ENCODE measurements at places on chromosomes 6 and 20.

DNA sequence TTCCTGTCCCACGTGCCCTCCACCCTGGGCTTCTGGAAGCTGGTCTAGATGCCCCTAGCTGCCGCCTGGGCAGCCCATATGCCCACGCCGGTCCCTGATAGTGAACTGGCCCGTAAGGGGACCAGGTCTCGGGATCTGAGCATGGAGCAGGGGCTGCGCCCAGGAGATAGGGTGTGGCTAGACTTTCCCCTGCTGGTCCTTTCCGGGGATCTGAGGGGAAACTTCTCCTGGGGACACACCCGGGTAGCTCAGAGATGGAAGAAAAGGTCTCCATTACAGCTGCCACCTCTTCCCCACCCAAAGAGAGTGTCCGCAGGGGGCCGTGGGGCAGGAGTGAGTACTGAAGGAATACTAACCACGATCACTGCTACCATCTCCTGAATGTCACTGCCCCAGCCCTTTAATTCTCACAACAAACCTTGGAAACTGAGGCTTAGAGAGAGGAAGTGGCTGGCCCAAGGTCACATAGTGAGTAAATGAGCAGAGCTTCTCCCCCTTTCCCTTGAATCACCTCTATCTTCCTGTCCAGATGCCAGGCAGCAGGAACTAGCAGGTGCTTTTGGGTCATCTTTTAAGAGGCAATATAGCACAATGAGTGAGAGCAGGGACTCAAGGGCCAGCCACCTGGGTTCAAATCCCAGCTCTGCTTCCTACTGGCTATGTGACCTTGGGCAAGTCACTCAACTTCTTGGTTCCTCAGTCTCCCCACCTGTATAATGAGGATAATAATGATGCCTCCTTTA, 11.8 kb upstream of the CCN5 start:
- no peak for DNase-seq

DNA sequence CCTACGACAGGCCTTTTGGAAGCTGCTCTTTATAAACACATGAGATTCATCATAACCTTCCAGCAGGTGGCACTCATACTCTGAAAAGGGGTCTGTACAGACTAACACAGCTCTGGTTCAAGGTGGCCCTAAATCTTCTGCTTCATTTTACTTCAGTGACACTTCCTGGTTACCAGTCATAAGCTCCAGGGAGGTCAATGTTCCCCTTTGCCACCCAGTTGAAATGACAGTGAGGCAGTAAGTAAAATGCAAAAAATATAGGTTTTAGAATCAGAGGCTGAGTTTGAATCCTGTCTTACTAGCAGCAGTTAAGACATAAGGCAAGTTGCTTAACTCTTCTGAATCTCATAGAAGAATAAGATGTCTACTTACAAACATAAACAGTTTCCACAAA, 132.8 kb downstream of the CDK19 start:
- peak; percentile 89 for DNase-seq

DNA sequence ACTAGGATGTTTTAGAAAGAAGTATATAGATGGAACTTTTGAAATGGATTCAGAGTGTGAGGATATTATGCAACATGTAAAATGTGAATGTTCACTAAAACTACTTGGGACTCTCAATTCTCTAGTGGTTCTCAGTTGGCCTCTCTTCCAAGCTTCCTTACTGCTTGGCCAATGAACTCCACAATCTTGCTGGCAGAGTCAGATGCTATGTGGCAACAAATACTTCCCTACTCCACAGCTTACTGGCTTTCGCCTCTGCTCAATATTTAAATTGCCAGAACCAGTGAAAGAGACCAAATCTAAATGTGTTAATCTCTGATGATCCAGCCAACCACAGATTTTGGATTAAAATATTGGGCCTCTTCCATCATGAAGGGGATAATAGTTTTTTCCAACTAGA, 138.4 kb downstream of the HTR1B start:
- no peak for DNase-seq

GRCh38 chr6:17393892-17394631, 667 bp downstream of the CAP2 start:
- DNase-seq, result peak; percentile 81

DNA sequence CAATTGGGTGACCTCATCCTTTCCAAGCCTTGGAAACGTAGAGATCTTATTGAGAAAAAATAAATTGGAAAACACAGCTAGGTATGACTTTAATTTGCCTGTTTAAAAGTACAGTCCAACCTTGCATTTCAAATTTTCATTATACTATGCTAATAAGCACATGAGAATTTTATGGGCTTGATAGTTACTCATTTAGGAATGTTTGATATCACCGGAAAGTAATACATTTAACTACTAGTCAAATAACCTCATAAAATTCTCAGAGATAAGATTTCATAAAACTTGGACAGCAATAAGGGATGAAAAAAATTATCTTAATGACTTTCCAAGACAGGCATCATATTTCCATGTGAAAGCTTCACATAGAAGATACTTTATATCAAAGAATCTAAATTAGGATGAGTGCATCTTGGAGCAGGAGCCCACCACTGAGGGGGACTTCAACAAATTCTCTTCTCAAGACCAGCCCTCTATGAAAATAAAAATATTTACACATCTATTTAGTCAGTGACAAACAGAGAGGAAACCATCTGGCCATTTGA, 236.3 kb downstream of the EPHA7 start:
- no peak for DNase-seq

GRCh38 chr6:11665604-11666326, 112.8 kb downstream of the ADTRP start:
- DNase-seq, result no peak

DNA sequence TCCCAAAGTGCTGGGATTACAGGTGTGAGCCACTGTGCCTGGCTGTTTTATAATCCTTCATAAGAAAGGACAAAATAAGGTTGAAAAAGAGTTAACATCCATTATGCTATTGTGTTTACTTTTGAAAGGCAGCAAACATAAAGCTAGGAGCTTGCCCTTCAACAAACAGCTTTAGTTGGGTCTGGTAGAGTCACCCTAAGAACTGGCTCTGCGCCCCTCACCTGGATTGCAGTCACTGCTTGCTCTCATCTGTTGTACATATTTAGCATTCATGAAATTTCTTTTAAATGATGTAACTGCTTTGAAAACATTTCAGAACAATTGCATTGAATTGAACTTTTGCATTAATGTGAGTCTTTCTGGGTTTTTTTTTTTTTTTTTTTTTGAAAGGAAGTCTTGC, 38.9 kb downstream of the JARID2 start:
- DNase-seq, result no peak

DNA sequence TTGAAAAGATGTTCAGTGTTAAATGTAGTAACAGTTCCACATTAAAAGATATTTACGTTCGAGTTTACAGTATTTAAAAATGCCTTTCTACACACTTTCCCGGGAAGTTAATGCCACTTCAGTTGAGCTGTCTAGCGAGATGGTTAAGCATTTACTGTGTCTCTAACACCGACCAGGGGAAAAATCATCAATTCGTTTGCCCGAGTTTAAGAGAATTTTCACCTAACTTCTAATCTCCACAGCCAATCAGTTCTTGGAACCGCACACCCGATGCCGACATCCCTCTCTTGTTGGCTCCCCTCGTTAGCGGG, 58.2 kb downstream of the FAM217A start:
- no peak for DNase-seq

DNA sequence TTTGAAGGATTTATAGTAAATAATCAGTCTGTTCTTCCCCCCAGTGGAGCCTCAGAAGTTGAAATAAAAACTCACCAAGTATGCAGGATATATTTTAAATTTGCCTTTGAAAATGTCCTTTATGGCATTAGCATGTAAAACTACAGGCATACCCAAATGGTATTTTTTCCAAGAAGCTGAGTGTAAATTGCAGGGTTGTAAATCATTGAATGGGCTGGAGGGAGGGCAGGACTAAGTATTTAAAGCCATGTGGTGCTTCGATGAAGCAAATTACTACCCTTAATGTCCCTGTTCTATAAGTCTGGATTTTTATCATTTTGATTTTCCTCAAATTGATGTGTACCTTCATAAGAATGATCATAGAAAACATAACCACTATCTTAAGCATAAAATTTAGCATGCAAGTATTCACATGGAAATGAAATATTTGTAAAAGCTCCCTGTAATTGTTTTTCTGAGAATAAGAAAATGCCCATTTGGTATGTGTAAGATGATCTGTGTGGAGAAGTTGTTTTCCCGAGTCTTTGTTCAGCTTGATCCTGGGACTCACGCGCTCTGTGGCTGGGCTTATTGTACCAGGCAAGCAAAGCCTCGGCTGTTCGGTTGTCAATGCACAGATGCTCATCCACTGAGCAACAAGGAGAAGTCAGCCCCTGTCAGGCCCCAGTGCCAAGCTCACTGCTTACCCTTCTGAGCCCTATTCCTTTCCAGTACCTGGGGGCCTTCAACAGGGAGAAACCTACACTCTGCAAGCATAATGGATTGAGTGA, 66.7 kb downstream of the CD164 start:
- no peak for DNase-seq

DNA sequence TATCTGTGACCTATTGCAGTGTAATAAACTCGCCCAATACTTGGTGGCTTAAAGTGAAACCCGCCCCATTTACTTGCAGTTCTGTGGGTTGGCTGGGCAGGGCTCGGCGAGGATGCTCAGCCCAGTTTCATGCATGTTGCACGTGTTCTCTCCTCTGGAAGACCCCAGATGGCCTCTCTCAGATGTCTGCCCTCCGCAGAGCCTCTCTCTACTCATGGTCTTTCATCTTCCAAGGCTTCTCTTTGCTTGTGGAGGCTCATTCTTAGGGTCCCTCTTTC, 251.4 kb downstream of the SOD2 start:
- no peak for DNase-seq

DNA sequence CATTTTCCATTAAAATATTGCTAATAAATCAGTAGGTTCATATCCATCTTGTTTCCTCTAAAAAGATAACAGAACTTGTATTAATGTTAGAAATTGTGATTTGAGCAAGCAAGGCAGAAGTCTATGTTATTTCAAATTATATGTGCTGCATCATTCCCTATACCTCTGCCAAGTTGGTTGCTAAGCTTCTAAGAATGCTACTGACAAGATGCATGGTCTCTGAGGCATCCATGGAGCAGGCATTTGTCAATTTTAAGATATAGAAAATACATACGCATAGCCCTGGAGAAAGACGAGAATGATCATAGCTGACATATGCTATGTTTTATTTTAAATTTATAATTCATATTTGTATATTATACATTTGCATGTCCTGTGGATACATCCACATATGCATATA, 168.3 kb upstream of the THEMIS start:
- DNase-seq, result peak; percentile 9

GRCh38 chr6:43979525-43979924, 147.7 kb downstream of the MRPL14 start:
- DNase-seq, result no peak

- DNase-seq, result no peak
Measured at GRCh38 chr6:52558266-52559000, 18.4 kb downstream of the TRAM2 start.

DNA sequence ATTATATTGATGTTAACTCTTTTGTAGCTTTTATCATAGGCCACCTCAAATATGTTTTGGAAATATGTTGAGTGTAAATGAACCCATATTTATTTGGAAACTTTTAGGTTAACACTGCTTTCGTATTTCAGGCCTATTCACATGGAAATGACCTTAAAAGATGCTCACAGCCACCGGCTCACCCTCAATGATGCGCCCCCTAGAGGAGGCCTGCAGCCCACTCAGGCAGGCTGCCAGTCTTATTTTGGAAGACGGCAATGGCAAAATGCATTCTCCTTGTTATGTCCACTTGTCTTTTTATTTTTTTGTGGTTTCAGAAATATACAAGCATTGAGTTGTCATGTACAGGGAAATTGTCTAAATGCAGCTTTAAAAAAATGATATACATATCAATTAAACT, 869.7 kb downstream of the PHF3 start:
- DNase-seq, result no peak

DNA sequence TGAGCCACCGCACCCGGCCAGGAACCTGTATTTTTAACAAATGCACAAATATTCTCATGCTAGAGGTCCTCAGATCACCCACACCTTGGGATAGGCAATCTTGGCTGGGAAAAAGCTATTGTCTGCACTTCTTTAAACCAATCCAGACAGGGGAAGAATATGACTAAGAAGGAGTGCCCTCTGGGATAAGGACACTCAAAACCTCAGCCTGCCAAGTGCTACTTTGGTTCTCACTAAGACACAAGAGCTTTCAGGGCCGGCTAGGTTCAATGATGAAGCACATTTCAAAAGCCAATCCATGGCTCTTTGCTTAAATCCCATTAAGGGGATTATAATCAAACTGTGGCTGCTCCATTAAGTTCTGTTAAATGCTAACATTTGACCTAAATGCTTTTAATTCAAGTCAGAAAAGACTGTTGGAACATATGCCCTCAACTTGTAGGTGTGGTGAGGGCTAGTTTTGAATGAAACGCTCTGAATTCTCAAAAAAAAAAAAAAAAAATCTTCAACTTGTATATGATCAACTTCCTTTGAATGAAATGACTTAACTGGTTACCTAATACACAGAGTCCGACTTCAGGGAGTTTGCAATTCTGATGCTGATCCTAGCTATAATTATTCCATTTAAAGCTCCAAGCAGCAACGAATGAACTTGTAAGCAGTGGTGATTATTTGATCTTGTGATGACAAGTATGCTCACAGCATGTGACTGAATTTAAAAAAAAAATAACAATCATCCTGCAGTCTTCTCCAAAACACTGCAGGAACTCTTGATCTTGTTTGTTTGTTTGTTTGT, 56.6 kb downstream of the SLC23A2 start:
- DNase-seq, result peak; percentile 33

DNA sequence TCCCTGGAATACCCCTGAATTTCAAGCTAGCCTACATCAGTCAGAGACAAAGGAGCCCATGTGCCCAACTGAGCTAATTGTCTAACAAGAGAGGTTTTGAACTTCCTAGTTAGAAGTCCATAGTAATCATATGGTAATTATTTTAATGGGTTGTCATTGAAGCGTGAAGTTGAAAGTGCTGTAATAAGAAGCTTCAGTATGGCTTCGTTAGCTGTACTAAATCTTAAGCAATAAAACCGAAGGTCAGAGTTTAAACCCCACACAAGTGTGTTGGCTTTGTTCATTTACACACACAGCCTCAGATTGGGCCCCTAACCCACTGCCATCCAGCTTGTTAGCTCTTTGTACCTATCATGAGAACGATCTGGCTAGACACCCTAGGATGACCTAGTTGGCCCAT, 195.6 kb upstream of the RIN2 start:
- DNase-seq, result peak; percentile 85

GRCh38 chr6:116447052-116447451, 14.1 kb upstream of the CALHM6 start:
- DNase-seq, result no peak

DNA sequence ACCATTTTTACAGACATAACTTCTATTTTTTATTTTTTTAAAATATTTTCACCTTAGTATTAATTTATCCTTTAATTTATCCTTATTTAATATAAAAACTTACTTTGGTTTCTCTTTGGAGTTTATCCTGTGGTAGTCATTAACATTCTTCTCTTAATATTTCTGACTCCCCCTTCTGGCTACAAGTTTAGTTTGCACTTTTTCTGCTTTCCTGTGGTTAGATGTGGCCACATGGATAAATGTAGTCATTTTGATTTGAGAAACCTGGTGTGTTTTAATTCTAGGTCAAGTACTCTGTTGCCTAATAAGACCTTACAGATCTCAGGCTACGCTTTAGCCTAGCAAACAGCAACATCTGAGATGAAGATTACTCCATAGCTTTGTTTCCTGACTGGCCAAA, 1187.5 kb downstream of the HACE1 start:
- no peak for DNase-seq
